ENCODE measurements at places on chromosomes 12 and 14.
A peak's percentile ranks its signal among the peaks of the same experiment; 100 is the strongest.

DNA sequence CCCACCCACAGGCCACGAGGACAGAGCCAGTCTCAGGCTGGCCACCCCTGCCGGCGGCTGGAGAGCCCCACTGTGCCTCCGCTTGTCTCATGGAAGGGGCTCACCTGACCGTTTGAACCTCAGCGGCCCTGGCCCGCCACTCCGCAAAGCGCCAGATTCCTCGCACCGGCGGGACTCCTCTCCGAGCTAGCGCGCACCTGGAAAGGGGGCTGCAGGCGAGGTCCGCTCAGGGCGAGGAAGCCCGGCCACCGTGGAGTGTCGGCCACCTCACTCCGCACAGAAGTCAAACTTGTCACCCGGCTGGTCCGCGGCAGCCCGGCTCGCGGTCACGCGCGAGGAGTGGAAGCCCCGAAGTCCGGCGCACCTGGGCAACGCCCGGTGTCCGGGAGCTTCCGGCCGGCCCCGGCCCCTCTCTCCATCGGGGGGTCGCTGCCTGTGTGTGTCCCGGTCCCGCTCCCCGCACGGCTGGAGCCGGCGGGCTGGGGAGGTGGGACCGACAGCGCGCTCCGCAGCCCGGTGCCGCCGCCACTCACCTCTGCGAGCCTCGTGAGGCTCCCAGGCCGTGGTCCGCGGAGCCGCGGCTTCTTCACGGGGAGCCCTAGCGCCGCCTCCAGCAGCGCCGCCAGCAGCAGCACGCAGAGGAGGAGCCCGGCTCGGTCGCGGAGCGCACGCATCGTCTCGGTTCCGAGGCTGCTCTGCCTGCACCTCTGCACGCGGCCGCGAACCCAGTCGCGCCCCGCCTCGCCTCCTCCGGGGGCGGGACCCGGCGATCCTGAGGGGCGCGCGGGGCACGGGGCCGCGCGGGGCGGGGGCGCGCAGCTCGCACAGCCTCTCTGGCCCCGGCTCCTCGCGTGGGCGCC lies at the start of gene ISM2:
TSS of gene ISM2 (minus strand) at position 697 of the 860 bp plus-strand sequence. CDS start at position 674, 23 bp downstream.
- no peak for DNase-seq

- DNase-seq, result no peak
These were observed 241.2 kb downstream of the EGLN3 start for GRCh38 chr14:33709711-33710110.

GRCh38 chr12:102891756-102892155 lies 25.3 kb downstream of the PAH start:
- no peak for DNase-seq

DNA sequence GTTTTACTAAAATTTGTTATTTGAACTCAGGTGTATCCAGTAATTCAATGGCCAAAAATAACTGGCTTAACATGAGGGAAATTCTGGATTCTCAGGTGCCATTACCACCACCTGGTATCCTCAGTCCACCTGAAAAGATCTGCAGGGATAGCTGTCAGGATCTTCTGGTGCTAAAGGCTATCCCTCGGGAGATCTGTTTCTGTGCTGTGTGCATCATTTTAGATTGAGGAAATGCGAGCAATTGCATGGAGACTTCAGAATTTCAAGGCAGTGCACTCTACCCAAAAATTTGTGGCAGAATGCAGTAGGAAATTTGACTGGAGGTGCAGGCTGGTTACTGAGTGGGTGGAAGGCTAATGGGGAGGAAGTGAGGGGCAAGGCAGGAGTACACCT lies 26.4 kb downstream of the ZCCHC8 start:
- peak; percentile 5 for DNase-seq

DNA sequence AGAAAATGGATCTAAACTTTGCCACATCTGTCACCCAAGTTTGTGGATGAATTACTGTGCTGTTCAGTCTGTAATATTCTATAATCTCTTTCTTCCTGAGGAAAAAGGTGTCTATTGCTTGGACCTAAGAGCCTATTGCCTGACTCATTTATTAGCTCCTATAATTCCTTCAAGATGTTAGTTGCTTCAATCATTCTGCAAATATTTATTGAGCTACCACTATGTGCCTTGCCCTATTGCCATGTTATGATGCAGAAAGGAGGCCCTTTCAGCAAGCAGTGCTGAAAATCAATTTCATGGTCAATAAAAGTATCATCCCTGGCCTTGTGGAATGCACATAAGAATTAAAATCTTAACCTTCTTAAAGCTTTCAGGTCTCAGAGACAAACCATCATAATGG lies 113.6 kb downstream of the CCER1 start:
- DNase-seq, result no peak

DNA sequence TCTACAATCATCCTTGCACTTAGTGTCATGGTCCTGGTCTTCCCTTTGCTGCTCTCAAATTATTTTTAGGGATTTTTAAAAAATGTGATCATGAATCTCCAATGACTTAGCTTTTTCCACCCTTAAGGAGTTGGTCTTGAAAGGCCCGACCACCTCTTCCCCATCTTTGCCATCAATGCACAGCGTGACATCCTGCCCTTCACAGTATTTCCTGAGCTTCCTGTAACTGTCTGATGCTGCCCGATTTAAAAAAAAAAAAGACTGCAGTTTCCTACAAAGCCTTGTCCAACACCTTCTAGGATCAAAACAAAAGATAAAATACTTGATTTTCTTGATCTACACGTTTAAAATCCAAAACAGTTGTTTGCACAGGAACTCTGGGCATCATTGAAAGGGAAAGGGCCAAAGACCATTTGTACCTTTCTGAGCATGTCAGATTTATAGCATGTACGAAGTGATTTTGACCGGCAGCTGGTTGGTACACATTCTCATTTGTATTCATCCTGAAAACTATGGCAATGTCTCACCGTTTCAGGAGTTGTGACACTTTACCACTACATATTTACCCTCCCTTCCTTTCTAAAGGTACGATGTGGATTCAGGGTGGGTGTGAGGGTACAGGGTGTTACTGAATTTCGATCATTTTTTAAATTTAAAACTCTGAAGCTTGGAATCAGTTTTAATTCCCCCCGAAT lies 7.4 kb upstream of the ELK3 start:
- DNase-seq, result no peak

- DNase-seq, result no peak
These were observed 83.2 kb downstream of the ETV6 start for GRCh38 chr12:11732715-11733114.

DNA sequence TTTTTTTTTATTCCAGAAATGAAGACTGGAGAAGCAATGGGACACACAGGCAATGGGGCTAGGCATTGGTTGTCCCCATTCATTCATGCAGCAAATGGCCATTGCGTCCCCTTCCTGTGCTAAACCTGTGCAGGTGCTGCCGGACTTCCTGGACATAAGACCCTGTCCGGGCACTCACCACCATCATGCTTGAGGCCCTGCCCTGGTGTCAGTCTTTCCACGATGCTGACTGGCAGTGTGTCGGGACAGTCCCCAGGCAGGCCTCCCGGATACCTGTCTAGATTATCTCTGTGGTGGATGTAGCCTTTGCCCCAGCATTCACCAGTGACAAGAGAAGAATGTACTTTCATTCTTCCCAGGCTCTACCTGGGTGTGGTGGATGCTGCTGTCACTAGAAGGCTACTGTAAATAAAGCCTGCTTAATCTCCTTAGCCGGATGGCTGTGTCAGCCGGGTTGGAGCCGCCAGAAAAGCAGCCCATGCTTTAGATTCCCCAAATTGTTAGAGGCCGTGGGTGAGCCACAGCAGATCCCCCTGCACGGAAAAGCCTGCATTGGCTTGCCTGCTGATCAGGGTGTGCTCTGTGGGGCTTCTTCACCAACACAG lies 94.5 kb upstream of the PARP11 start:
- no peak for DNase-seq

- DNase-seq, result no peak
These were observed 5.1 kb downstream of the KIF5A start for GRCh38 chr12:57554897-57555296.

- no peak for DNase-seq
These were observed 248.6 kb downstream of the BCL11B start for GRCh38 chr14:99023371-99023770.

- no peak for DNase-seq
These were observed 96.6 kb upstream of the PCED1B start for GRCh38 chr12:46982629-46983392.

- DNase-seq, result no peak
These were observed 200.4 kb downstream of the PTPRO start for GRCh38 chr12:15522574-15523187.

GRCh38 chr14:102508410-102508773 lies 1.2 kb downstream of the ANKRD9 start:
- DNase-seq, result no peak

GRCh38 chr14:37384870-37385596 lies 187.3 kb downstream of the MIPOL1 start:
- no peak for DNase-seq

- DNase-seq, result no peak
These were observed 672.9 kb upstream of the NOVA1 start for GRCh38 chr14:27270716-27271115.

DNA sequence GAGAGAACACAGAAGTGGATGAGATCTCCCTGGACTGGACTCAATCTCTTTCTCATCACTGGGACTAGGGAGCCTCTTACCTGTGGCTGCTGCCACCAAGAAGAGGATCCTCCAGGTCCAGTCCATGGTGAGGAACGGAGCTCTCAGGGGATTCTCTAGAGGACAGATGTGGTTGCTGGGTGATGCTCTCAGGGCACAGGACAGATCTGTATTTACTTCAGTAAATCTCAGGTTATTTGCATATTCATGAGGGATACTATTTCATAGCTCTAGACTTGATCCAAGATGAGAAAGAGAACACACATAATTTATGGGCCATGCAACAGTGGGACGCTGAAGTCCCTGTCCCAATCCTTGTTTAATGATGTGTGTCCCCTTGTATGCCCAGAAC lies 460.5 kb downstream of the TMEM121 start:
- no peak for DNase-seq

DNA sequence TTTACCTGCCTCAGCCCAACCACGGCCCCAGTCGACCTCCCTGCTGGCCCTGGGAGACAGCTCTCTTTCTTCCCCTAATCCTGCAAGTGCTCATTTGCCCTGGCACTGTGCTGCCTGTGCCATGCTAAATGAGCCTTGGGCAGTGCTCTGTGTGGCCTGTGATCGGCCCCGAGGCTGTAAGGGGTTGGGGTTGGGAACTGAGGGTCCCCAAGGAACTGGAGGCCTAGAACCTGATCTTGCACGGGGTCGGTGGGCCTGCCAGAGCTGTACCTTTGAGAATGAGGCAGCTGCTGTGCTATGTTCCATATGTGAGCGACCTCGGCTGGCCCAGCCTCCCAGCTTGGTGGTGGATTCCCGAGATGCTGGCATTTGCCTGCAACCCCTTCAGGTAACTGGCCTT lies 2.8 kb downstream of the RNF31 start:
- DNase-seq, result no peak

DNA sequence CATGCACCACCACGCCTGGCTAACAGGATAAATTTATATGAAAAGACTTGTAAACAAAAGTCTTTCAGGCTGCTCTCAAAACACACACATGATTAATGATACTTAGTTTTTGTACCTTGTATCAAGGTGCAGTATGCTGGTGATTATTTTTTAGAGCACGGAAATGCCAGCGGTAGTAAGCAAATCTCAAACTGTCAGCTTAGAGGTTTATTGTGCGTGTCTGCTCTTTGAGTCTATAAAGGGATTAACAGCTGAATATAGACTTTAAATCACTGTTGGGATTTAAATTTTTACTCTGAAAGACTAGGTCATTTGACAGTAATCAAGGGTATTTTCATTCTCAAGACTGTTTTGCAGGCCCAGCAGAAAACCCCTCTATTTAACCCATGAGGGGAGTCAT lies 50.5 kb downstream of the PLEKHA5 start:
- no peak for DNase-seq

All from right atrium auricular region (tissue), 2 donors.